Pulmonary artery endothelial cell (primary cell): ENCODE measurements at places on chromosomes 11 and 22.

DNA sequence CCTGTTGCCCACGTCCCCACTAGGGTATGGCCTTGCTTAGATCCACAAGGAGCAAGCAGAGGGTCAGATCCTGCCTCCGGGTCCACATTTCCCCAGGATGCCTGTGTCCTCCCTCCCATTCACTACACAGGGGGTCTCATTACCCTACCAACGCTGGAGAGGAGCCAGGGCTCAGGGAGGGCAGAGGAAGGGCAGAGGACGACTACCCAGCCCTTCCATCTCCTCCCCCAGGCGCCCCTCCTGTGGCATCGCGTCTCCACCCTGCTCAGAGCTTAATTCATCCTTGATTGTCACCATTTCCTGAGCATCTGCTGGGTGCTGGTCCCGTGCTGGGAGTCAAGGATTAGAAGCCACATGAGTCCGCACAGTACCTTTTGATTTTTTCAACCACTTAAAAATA is 5.0 kb downstream of the NFAM1 start:
- DNase-seq: no peak

- no peak for DNase-seq
These were observed 25.3 kb downstream of the PPARA start for GRCh38 chr22:46175631-46176030.

DNA sequence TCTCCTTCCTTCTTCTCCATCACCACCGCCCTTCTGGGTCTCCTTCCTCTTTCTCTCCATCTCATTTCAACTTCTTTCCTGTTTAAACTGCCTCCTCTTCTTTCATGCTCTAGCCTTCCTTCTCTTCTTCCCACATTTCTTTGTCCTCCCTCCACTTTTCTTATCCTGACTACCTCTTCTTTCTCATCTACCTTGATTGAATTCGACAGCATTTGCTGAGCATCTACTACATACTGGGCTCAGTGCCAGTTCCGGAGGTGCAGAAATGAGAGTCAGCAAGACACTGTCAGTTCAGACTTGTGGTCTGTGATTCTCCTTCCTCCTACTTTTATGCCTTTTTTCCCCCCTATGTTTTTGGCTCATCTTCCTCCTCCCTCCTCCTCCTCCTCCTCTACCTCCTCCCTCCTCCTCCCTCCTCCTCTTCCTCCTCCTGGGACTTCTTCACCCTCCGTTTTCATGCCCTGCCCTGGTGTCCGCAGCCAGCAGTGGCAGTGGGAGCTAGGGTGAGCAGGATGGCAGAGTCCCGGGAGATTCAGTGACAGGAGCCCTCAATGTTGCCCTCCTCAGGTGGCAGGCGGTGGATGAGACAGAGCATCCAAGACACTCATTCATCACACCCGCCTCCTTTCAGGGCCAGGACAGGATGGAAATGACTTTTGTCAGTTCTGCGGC is 146.0 kb upstream of the SEZ6L start:
- DNase-seq: no peak

- no peak for DNase-seq
These were observed 32.2 kb upstream of the ARFGAP3 start for GRCh38 chr22:42889304-42889703.

DNA sequence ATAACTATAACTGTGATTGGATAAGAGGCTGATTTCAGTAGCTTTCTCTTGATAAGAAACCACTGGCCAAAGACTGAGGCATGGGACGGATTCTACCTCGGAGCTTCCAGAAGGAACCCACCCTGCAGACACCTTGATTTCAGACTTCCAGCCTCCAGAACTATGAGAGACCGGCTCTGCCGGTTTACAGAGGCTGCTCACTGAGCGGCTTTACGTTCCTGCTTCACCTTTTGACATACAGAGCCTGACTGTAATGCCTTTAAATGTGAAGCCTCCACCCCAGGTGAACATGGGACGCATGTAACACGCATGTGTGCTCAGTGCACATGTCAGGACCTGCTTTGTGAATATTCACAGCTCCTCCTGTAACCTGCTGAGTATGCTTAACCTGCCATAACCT is 361.5 kb downstream of the CTTN start:
- no peak for DNase-seq

DNA sequence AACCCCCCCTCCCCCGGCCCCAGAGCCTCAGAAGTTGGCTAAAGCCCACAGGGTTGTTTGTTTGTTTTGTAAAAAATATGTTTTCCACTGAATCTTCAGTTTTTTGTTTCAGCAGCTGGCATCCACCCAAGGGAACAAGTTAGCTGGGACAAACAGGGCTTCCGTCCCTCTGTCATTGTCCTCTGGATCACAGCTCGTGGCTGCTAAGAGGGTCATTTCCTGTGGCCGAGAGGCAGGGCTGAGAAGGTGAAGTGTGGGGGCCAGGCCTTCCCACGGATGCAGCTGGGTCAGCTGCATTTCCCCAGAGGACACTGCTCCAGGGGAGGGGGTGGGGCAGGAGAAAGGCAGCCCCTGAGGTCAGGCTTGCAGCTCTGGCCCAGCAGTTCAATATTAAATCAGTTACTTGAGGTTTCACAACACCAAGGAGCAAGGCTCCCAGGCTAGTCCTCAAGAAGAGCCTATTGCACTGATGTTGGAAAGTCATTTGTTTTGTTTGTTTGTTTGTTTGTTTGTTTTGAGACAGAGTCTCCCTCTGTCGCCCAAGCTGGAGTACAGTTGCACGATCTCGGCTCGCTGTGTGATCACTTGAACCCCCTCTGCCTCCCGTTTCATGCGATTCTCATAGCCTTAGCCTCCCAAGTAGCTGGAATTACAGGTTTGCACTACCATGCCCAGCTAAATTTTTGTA is 34.4 kb upstream of the SMTN start:
- peak; percentile 75 for DNase-seq
